ENCODE measurements at places on chromosomes 11 and 22.
A peak's percentile ranks its signal among the peaks of the same experiment; 100 is the strongest.

GRCh38 chr11:25453471-25453870, 878.5 kb upstream of the ANO3 start:
- no peaks in the 10 kb centered on the region for H3K36me3 ChIP-seq
- H3K27ac ChIP-seq = no peak overlapping the region
- no peaks in the 10 kb centered on the region for H3K27me3 ChIP-seq
- H3K4me3 ChIP-seq = no peak overlapping the region

DNA sequence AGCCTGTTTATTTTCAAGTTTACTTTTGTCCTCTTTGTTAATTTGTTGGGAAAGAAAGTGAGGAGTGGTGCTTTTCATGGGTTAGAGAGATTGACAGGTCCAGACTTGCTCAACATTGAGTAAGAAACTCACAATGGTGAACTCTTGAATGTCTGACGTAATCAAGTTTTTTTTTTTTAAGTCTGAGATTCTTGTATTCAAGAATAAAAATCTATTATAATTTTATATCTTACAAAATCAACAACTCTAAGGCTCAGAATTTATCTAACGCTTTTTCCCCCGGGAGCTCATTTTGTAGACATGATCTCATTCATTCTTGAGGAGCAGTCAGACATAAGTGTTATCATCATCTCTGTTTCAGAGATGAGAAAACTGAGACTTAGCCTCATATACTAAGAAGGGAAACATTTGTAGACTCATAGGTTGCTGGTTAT, 39.1 kb upstream of the SPTBN2 start:
- H3K27me3 ChIP-seq = no peaks in the 10 kb centered on the region
- H3K4me1 ChIP-seq = peaks cover 38% of the 10 kb centered on the region

- H3K4me3 ChIP-seq = no peak overlapping the region
- no peak overlapping the region for H3K27ac ChIP-seq
- H3K27me3 ChIP-seq = no peaks in the 10 kb centered on the region
- H3K4me1 ChIP-seq = peaks cover 11% of the 10 kb centered on the region
- no peaks in the 10 kb centered on the region for H3K36me3 ChIP-seq
- DNase-seq = no peak
Measured at GRCh38 chr11:69475866-69476471, 5.5 kb upstream of the LINC01488 start.

DNA sequence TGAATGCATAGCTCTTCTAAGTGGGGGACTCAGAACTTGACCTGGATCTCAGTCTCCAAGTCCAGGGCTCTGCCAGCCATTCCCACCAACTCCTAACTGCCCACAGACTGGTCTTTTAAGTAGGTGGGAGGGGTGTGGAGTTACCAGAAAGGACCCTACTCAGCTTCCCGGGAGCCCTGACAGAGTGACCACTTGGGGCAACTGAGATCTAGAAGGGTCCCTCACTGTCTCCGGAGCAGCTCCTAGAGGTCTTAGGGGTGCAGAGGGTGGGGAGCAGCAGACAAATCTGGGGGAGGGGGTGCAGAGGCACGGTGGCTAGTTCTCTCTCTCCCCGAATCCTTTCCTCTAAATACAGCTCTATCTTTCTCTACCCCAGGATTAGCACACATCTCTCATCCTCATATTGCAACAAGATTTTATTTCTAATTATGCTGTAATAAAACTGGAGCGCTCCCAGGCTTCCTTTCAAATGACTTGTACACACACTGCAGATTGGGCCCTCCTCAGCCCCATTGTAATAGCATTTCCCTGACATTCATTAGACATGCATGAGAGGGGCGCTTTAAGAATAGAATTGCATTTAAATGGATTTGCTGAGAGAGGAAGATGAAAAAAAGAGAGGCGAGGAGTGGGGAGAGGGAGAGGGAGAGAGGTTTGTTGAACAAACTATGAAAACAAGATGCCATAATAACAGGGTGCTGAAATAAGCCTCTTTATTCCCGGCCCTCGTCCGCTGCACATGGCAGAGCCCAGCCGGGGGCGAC, 219.0 kb downstream of the CEP164 start:
- H3K27me3 ChIP-seq = peaks cover 84% of the 10 kb centered on the region
- no peaks in the 10 kb centered on the region for H3K36me3 ChIP-seq
- no peak for DNase-seq
- no peak overlapping the region for H3K27ac ChIP-seq
- no peak overlapping the region for H3K4me3 ChIP-seq
- H3K4me1 ChIP-seq = no peaks in the 10 kb centered on the region

- peaks cover 15% of the 10 kb centered on the region for H3K36me3 ChIP-seq
- H3K4me3 ChIP-seq = no peak overlapping the region
- no peaks in the 10 kb centered on the region for H3K27me3 ChIP-seq
- H3K27ac ChIP-seq = no peak overlapping the region
Measured at GRCh38 chr11:66190786-66191185, 77.7 kb upstream of the RAB1B start.

DNA sequence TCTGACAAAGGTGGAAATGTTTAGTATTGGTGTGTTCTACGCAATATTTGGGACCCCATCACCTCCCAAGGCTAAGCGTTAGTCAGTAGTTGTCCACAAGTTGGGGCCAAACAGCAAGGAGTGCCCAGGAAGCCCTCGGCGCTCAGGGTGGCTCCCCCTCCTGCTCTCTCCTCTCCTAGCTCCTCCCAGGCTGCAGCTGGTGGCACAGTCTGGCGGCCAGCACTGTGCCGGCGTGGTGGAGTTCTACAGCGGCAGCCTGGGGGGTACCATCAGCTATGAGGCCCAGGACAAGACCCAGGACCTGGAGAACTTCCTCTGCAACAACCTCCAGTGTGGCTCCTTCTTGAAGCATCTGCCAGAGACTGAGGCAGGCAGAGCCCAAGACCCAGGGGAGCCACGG, 16.8 kb downstream of the CD5 start:
- no peak for DNase-seq
- no peaks in the 10 kb centered on the region for H3K4me1 ChIP-seq
- H3K27ac ChIP-seq = no peak overlapping the region
- no peaks in the 10 kb centered on the region for H3K27me3 ChIP-seq

DNA sequence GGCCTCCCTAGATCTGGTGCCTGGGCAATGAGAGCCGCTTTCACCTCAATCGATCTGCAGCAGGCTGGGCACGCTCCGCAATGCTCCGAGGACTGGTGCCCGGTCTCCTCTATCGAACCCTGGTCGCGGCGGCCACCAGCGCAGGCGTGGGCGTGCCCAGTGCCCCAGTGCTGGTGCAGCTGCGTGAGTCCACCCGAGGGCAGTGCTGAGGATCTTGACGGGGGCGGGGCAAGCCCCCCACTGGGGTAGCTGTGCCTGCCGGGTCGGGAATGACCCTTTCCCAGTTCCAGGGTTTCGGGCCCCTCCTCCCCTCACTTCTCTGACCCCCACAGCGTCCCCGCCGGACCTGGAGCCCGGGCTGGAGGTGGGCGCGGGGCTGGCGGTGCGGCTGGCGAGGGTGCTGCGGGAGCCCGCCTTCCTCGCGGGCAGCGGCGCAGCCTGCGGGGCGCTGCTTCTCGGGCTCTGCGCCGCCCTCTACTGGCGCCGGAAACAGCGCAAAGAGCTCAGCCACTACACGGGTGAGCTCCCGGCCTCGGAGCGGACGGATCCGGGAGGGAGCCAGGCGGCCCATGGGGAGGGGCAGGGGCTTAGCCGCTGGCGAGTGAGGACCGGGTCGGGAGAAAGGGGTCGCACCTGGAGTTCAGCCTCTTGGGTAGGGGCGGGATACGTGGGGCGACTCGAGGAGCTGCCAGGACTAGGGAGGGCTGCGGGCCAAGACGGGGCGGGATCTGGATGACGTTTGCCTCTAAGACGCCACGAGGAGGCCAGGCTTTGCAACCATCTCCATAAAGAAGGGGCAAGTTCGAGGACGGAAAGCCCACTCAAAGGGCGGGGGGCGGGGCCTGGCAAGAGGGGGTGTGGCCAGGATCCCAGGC, 10.9 kb downstream of the ROBO3 start:
- H3K4me1 ChIP-seq = peaks cover 23% of the 10 kb centered on the region
- DNase-seq = peak; percentile 95
- H3K27ac ChIP-seq = peak overlapping the region; percentile 95
- H3K27me3 ChIP-seq = peaks cover 20% of the 10 kb centered on the region
- peak overlapping the region; percentile 96 for H3K4me3 ChIP-seq

- no peaks in the 10 kb centered on the region for H3K36me3 ChIP-seq
- H3K27me3 ChIP-seq = no peaks in the 10 kb centered on the region
- DNase-seq = peak; percentile 52
- H3K27ac ChIP-seq = peak overlapping the region; percentile 88
- peaks cover 25% of the 10 kb centered on the region for H3K4me1 ChIP-seq
- no peak overlapping the region for H3K4me3 ChIP-seq
Measured at GRCh38 chr11:34633990-34634693, 13.2 kb downstream of the EHF start.

GRCh38 chr11:72483412-72484186, 49.3 kb upstream of the CLPB start:
- H3K4me3 ChIP-seq = no peak overlapping the region
- H3K4me1 ChIP-seq = peaks cover 15% of the 10 kb centered on the region
- DNase-seq = peak; percentile 44
- no peaks in the 10 kb centered on the region for H3K36me3 ChIP-seq
- no peaks in the 10 kb centered on the region for H3K27me3 ChIP-seq
- peak overlapping the region; percentile 91 for H3K27ac ChIP-seq

DNA sequence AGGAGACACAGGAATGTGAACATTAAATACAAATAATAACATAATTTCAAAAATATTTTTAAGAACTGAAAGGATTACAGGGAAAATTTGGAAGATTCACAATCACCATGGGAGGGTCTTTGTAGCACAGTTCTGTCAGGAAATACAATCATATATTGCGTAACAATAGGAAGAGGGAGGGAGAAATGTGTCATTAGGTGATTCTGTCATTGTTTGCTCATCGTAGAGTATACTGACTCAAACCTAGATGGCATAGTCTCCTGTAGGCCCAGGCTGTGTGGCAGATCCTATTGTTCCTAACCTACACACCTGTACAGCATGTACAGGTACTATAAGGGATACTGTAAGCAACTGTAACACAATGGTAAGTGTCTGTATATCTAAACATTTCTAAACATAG, 330.4 kb downstream of the BRD1 start:
- H3K4me1 ChIP-seq = no peaks in the 10 kb centered on the region
- H3K4me3 ChIP-seq = no peak overlapping the region
- no peak overlapping the region for H3K27ac ChIP-seq

GRCh38 chr11:36071917-36072500, 128.1 kb downstream of the LDLRAD3 start:
- H3K4me3 ChIP-seq = no peak overlapping the region
- no peaks in the 10 kb centered on the region for H3K27me3 ChIP-seq
- no peak overlapping the region for H3K27ac ChIP-seq
- no peak for DNase-seq

GRCh38 chr11:67213178-67213621, 53.1 kb upstream of the GRK2 start:
- no peaks in the 10 kb centered on the region for H3K4me1 ChIP-seq
- no peak for DNase-seq
- no peaks in the 10 kb centered on the region for H3K27me3 ChIP-seq
- H3K4me3 ChIP-seq = no peak overlapping the region
- H3K27ac ChIP-seq = no peak overlapping the region
- peaks cover 70% of the 10 kb centered on the region for H3K36me3 ChIP-seq

GRCh38 chr11:45523760-45524159, 141.7 kb downstream of the CHST1 start:
- peaks cover 13% of the 10 kb centered on the region for H3K27me3 ChIP-seq
- no peak for DNase-seq
- no peak overlapping the region for H3K27ac ChIP-seq
- H3K4me1 ChIP-seq = no peaks in the 10 kb centered on the region

GRCh38 chr11:67400942-67401494, 640 bp downstream of the PPP1CA start:
- peaks cover 9% of the 10 kb centered on the region for H3K4me1 ChIP-seq
- peak overlapping the region; percentile 71 for H3K4me3 ChIP-seq
- H3K36me3 ChIP-seq = peaks cover 30% of the 10 kb centered on the region

DNA sequence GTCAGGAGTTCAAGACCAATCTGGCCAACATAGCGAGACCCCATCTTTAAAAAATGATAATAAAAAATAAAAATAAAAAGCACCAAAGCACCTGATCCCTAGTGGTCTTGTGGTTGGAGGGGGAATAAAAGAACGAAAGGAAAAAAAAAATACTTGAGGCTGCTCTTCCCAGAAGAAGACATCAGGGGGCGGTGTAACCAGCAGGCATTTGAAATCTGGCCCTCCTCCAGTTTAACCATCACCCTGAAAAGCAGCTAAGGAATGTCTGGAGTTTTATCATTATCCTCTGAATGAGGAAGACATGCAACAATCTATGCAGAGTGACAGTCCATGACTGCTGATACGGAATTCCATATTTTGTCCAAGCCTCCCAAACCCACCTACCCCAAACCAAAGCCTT, 5.6 kb upstream of the KCTD17 start:
- no peak overlapping the region for H3K4me3 ChIP-seq
- peak; percentile 31 for DNase-seq
- peaks cover 2% of the 10 kb centered on the region for H3K4me1 ChIP-seq
- no peaks in the 10 kb centered on the region for H3K36me3 ChIP-seq

GRCh38 chr22:44578516-44579230, 80.6 kb upstream of the RTL6 start:
- H3K27me3 ChIP-seq = peaks cover 66% of the 10 kb centered on the region
- no peak for DNase-seq
- H3K27ac ChIP-seq = no peak overlapping the region
- H3K4me3 ChIP-seq = no peak overlapping the region
- no peaks in the 10 kb centered on the region for H3K36me3 ChIP-seq
- H3K4me1 ChIP-seq = peaks cover 8% of the 10 kb centered on the region

GRCh38 chr11:15006139-15006759, 34.1 kb upstream of the CALCA start:
- H3K4me1 ChIP-seq = no peaks in the 10 kb centered on the region
- H3K36me3 ChIP-seq = no peaks in the 10 kb centered on the region
- no peak overlapping the region for H3K4me3 ChIP-seq
- peaks cover 62% of the 10 kb centered on the region for H3K27me3 ChIP-seq
- peak; percentile 57 for DNase-seq

- no peak overlapping the region for H3K27ac ChIP-seq
- no peak for DNase-seq
- H3K36me3 ChIP-seq = no peaks in the 10 kb centered on the region
- H3K4me3 ChIP-seq = no peak overlapping the region
- peaks cover 6% of the 10 kb centered on the region for H3K4me1 ChIP-seq
- peaks cover 14% of the 10 kb centered on the region for H3K27me3 ChIP-seq
Measured at GRCh38 chr22:40694411-40694810, 15.1 kb downstream of the MCHR1 start.

DNA sequence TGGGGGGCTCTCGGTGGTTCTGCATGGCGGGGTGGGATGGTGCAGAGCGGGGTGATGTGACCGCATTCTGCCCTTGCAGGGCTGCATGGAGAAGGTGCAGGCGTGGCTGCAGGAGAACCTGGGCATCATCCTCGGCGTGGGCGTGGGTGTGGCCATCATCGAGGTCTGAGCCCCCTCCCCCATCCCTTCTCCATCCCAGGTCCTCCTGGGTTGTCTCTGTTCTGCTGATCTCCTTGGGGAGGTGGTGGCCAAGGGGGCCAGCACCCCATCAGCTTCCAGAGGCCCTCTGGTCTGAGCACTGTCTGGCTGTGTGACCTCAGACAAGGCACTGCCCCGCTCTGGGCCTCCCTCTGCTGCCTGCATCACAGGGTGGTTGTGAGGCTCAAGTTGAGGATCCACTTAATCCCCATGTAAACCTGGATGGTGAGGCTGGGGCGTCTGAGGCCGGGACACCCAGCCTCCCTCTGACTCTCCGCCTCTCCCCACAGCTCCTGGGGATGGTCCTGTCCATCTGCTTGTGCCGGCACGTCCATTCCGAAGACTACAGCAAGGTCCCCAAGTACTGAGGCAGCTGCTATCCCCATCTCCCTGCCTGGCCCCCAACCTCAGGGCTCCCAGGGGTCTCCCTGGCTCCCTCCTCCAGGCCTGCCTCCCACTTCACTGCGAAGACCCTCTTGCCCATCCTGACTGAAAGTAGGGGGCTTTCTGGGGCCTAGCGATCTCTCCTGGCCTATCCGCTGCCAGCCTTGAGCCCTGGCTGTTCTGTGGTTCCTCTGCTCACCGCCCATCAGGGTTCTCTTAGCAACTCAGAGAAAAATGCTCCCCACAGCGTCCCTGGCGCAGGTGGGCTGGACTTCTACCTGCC, 53.3 kb downstream of the CD82 start:
- no peaks in the 10 kb centered on the region for H3K27me3 ChIP-seq
- H3K36me3 ChIP-seq = peaks cover 40% of the 10 kb centered on the region
- no peaks in the 10 kb centered on the region for H3K4me1 ChIP-seq

Data from MCF 10A (cell line).